Endothelial cell (in vitro differentiated cells): ENCODE measurements at places on chromosomes 12 and 14. TPM values are rescaled to one million over a fixed set of nuclear protein-coding genes. Genes with fewer than 3 reads are reported as not detected.

Gene TXNRD1
- total RNA-seq = 105 TPM

Gene MYO1H
- total RNA-seq = 4.4 TPM

Gene IQSEC3
- 13.2 TPM for total RNA-seq

Gene CCDC175
- total RNA-seq = not detected

Gene PLEK2
- 0.62 TPM for total RNA-seq

Gene ITFG2
- total RNA-seq = 16.3 TPM

Gene RASSF3
- total RNA-seq = 43.5 TPM

Gene LBHD2
- total RNA-seq = not detected

Gene PPM1H
- total RNA-seq = 71.8 TPM

Gene C12orf50
- total RNA-seq = not detected

Gene MED13L
- total RNA-seq = 97.0 TPM

Gene GSC
- total RNA-seq = not detected

Gene TMEM30B
- 0.15 TPM for total RNA-seq

DNA sequence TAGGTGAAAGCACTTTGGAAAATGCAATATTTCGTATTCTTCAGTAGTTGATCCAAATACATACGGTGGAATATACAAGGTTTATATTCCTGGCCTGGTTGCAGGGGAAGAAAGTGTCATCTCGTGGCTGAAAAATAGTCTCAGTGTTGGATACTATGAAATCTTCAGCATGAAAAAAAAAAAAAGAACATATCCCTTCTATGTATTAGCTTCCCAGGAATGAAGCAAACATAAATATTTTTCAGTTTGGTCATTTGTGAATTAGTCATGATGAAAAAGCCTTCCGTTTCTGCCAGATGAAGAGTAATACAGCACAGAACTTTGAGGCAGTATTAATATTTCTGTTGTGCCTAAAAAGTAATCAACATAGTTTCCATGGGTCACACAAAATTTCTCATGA is 36.7 kb downstream of the FLRT2 start:
- no peaks in the 10 kb centered on the region for H3K36me3 ChIP-seq
- no peak overlapping the region for H3K4me3 ChIP-seq
- H3K27ac ChIP-seq = no peak overlapping the region
- no peaks in the 10 kb centered on the region for H3K4me1 ChIP-seq

DNA sequence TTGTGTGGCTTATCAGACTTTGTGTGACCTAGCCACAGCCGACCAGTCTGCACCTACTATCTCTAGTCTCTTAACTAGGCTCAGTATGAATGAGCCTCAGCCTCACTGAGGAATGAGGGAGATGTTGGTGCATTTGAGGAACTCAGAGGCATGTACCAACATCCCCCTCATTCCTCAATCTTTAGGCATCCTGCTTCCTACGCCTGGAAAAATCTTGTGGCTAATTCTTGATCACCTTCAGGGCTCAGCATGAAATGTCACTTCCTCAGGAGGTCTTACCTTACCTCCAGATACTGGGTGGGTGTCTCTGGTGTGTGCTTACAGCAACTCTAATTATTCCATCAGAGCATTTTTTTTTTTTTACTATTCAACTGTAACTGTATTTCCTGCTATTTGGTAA is 148.8 kb upstream of the TMCC3 start:
- H3K27ac ChIP-seq = no peak overlapping the region
- no peak for DNase-seq
- peaks cover 3% of the 10 kb centered on the region for H3K27me3 ChIP-seq
- H3K36me3 ChIP-seq = no peaks in the 10 kb centered on the region

GRCh38 chr14:89186856-89187376 is 230.1 kb downstream of the FOXN3 start:
- no peak overlapping the region for H3K27ac ChIP-seq
- H3K36me3 ChIP-seq = peaks cover 11% of the 10 kb centered on the region
- no peak for DNase-seq
- H3K27me3 ChIP-seq = peaks cover 3% of the 10 kb centered on the region

- no peak overlapping the region for H3K27ac ChIP-seq
- H3K4me1 ChIP-seq = no peaks in the 10 kb centered on the region
- no peaks in the 10 kb centered on the region for H3K36me3 ChIP-seq
- H3K4me3 ChIP-seq = no peak overlapping the region
- no peak for DNase-seq
These were observed 22.1 kb downstream of the RASSF9 start for GRCh38 chr12:85814071-85814470.

DNA sequence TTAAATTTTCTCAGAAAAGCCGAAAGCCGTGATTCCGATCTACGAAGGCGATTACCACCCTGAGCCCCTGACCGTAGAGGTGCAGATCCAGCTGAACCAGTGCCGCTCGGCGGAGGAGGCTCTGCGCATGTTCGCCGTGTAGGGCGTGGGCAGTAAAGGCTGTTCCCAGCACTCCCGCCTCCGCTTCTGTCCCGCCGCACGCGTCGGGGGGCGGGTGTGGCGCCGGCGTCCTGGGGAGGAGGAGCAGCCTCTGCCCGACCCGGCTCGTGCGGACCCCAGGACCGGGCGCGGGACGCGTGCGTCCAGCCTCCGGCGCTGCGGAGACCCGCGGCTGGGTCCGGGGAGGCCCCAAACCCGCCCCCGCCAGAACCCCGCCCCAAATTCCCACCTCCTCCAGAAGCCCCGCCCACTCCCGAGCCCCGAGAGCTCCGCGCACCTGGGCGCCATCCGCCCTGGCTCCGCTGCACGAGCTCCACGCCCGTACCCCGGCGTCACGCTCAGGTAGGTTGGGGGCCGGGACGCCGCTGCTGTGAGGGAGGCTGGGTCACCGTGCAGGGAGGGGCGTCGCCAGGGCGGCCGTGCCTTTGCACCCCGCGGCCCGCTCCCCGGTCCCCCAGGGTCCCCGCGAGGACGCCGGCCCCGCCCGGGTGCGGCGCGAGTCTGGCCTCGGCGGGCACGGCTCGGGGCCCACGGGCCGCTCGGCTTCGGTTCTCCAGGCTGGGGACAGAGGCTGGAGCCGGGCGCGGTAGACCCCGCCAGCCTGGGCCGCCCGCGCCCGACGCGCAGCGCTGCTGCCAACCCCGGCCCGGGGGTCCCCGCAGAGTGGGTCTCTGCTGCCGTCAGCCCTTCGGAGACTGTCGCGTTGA is at the start of gene B3GNT4:
Gene B3GNT4, plus strand, starts transcription at position 409 of the 866 bp plus-strand sequence. CDS start 910 bp downstream, outside the sequence.
- H3K36me3 ChIP-seq = peaks cover 12% of the 10 kb centered on the region
- H3K4me3 ChIP-seq = peak within 1 kb of the TSS; percentile 86
- no peaks in the 10 kb centered on the region for H3K4me1 ChIP-seq

DNA sequence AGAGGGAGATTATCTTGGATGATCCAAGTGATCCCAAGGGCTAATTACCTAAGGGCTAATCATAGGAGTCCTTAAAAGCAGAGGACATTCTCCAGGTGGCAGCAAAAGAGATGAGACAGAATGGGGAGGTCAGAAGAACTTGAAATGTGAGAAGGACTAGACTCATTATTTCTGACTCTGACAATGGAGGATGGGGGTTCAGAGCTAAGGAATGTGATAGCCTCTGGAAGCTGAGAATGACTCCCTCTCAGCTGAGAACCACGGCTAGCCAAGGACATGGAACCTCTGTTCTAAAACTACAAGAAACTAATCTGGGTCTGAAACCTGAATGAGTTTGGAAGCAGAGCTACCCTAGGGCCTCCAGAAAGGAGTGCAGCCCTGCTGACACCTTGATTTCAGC is 35.6 kb upstream of the ANKS1B start:
- no peaks in the 10 kb centered on the region for H3K4me1 ChIP-seq
- no peaks in the 10 kb centered on the region for H3K36me3 ChIP-seq
- no peak for DNase-seq
- no peak overlapping the region for H3K4me3 ChIP-seq

- peaks cover 8% of the 10 kb centered on the region for H3K36me3 ChIP-seq
- peaks cover 8% of the 10 kb centered on the region for H3K27me3 ChIP-seq
- no peaks in the 10 kb centered on the region for H3K4me1 ChIP-seq
These were observed 591.0 kb upstream of the TMEM132C start for GRCh38 chr12:127675936-127676335.

DNA sequence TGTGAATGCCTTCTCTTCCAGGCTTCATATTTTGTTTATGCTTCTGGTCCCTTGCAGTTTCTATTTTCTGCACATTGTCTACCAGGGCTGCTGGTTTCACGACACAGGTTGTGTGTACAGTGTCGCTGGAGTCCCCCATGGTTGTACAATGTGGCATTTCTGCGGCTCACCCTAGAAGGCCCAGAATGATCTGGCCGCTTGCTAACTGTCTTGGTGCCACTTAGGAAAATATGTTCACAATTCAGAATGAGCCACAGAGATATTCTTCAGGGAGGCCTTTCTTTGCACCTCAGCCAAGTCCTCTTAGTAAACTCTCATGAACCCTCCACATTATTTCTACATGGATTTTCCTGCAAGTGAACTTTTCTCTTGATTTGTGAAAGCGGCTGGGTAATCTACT is 195.4 kb downstream of the SUDS3 start:
- no peak for DNase-seq
- H3K4me1 ChIP-seq = no peaks in the 10 kb centered on the region
- H3K27ac ChIP-seq = no peak overlapping the region
- no peaks in the 10 kb centered on the region for H3K36me3 ChIP-seq
- H3K27me3 ChIP-seq = no peaks in the 10 kb centered on the region
